ENCODE measurements at places on chromosomes 13 and 19.

GRCh38 chr19:18785179-18786124 lies 5.7 kb downstream of the COMP start:
- peak; percentile 42 for DNase-seq

GRCh38 chr13:106772006-106772601 lies 204.2 kb upstream of the ARGLU1 start:
- no peak for DNase-seq

- no peak for DNase-seq
Observed at GRCh38 chr19:34236035-34236987, 18.0 kb upstream of the GARRE1 start.

- DNase-seq: no peak
Observed at GRCh38 chr19:41530184-41530534, 45.8 kb upstream of the CEACAM21 start.

DNA sequence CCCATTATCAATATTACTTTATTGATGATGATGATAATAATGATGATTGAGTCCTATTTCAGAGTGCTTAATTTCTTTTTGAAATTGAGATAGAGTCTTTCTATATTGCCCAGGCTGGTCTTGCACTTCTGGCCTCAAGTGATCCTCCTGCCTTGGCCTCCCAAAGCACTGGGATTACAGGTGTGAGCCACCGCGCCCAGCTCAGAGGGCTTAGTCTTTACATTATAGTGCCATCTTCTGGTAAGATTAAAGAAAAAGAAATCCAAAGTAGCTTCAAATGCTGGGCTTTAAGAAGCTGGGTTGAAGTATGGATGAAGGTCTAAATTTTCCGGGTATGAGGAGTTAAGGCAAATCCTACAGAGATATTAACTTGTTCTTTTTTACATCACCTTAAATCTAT lies 3.4 kb upstream of the ZNF333 start:
- peak; percentile 13 for DNase-seq

GRCh38 chr19:45763691-45764294 lies 5.3 kb downstream of the SIX5 start:
- no peak for DNase-seq

GRCh38 chr13:95300625-95301182 lies 547 bp downstream of the ABCC4 start:
- peak; percentile 56 for DNase-seq

- DNase-seq: peak; percentile 47
Observed at GRCh38 chr13:74061926-74062595, 72.1 kb downstream of the KLF12 start.

GRCh38 chr13:39779337-39780265 lies 124.1 kb downstream of the COG6 start:
- peak; percentile 40 for DNase-seq

- no peak for DNase-seq
Observed at GRCh38 chr13:43688227-43688907, 98.4 kb downstream of the ENOX1 start.

GRCh38 chr13:24995225-24995804 lies 100.6 kb upstream of the PABPC3 start:
- DNase-seq: peak; percentile 86

GRCh38 chr19:5003781-5004180 lies 34.9 kb downstream of the KDM4B start:
- DNase-seq: no peak

DNA sequence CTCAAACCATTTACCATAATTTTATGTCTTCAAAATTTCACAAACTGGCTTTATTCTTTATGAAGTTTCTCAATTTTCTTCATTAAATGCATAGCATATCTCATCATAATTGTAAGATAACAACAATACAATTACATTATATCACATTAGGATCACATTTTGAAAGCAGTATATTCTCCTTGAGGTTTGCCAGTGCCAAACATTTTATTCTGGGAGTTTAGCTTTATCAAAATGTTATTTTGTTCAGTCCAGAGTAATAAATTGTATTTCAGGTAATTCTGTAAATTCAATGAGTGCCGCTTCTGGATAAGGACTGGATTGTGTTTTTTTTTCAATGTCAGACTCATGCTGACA lies 234.6 kb upstream of the MIR17HG start:
- no peak for DNase-seq

- no peak for DNase-seq
Observed at GRCh38 chr13:57346786-57347185, 179.8 kb downstream of the PRR20E start.

- DNase-seq: no peak
Observed at GRCh38 chr13:30429235-30429634, 6.9 kb downstream of the UBE2L5 start.

- no peak for DNase-seq
Observed at GRCh38 chr19:48780631-48781391, 25.5 kb downstream of the FGF21 start.

- peak; percentile 6 for DNase-seq
Observed at GRCh38 chr13:79684371-79684770, 203.4 kb downstream of the NDFIP2 start.

DNA sequence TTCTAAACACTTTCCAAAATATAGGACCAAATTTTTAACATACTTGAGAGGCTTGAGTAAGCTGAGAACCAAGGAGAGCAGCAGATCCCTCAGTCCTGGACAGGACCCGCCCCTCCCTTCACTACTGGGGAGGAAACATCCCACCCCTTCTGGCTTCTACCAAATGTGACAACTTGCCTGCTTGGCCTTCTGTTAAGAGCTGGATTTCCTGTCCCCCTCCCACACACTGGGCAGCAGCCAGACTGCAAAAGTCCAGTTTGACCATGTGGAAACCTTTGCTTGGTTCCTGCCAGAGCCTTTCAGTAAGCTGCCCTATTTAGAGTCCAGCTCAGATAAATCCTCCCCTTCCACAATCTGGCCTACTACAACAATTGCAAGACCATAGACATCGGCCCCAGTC lies 84.3 kb downstream of the FGF14 start:
- peak; percentile 5 for DNase-seq

DNA sequence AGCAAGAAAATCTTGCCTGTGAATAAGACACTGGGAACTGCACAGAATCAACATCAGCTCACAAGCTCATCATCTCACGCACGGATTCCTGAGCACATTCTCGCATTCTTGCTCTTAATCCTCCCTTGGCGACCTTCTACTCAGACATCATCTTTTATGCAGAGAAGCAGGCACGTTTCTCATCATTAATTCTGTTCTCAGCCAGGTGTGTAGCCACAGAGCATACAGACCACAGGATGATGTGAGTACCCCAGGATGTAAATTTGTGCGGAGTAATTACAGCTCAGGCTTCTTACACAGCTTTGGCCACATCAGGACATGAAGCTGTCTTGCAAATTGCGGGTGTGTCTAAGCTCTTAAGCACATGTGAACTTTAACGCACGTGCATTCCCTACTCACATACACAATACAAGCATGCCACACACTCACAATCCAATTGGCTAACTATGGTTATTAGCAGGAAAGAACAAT lies 36.5 kb upstream of the SACS start:
- DNase-seq: peak; percentile 38

DNA sequence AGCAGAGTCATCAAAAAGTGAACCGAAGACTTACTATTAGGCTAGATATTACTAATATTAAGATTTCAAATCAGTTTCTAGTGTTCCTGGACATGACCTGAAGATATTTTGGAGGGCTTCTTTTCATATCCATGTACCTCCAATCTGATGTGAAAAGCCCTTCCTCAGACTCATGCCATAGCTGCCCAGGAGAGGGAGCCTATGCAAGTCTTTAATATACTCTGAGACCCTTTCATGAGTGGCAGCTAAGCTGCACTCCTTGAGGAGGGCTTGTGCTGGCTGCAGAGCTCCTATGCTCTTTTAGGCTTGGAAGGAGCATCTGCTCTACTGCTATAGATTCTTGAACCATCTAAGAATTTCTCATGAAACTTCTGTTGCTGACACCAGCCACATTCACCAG lies 715.3 kb downstream of the OLFM4 start:
- no peak for DNase-seq

DNA sequence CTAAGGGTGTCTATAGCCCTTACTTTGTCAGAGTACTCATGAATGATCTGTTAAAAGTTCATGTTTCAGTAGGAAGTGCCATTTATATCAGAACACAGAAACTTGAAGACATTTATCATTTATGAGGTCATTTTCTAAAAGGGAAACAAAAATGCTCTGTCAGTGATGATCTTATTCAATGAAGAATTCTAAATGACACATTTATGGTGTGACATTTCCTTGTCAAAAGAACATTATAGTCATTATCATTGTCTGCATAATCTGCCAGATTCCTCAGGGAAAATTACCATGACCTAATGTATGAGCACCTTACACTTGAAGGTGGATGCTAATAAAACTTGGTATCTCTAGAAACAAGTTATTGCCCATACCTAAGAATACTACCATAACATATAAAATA lies 853.8 kb upstream of the SLITRK6 start:
- DNase-seq: no peak

DNA sequence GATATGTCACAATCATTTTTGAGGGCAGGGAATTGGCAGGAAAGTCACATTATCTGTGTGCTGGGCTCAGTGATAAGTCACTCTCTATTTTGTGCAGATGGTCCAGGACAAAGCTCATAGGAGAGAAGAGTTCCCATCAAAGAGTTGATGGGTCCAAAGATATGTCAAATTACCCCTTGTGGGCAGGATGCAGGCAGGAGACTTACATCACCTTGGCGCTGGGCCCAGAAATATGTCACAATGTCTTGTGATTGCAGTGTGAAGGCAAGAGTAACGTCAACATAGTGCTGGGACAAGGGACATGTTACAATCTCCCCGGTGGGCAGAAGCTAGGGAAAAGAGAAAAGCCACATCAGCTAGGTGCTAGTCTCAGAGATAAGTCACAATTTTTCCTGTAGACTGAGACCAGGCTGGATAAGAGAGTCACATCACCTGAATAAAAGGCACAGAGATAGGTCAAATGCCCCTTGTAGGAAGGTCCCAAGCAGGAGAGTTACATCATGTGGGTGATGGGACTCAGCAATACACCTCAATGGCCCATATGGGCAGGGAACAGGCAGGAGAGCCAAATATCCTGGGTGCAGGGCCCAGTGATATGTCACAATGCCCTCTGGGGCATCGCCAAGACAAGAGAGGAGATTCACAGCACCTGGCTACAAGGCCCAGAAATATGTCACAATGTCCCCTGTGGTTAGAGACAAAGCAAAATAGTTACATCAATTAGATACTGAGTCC lies 47.9 kb downstream of the ZNF99 start:
- DNase-seq: no peak

DNA sequence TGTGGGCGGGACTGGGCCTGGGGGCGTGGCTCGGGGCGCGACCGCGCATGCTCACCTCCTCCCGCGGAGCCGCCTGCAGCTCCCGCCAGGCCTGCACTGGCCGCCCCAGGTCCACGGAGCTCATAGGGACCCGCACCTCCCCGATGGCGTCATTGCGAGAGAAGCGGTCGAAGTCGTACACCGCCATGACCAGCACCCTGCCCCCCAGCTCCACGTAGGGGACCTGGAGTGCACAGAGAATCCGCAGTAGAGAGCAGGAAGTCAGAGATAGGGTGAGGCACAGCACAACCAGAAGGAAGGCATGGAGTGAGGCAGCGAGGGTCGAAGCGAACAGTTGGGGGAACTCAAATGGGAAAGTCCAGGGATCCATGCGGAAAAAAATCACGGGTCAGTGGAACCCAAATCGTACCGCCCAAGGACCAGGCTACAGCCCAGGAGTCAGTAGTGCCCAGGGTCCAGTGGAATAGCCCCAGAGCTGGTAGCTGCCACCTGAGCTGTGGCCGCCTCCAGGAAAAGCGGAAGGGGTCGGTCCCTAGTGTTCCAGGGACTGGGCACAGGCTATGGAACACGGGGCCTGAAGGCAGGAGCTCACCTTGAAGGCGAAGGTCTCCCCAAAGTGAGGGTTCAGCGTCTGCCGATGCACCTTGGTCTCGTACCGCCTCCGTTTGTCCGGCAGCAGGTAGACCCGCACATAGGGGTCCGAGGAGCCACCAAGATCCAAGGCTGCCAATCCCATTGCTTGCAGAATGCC lies 4.8 kb downstream of the SYT5 start:
- DNase-seq: no peak

- DNase-seq: no peak
Observed at GRCh38 chr19:19820774-19821320, 703 bp downstream of the ZNF506 start.

GRCh38 chr13:101262306-101262705 lies 154.0 kb downstream of the NALCN start:
- no peak for DNase-seq

- no peak for DNase-seq
Observed at GRCh38 chr19:23285948-23286347, 35.8 kb upstream of the ZNF724 start.

DNA sequence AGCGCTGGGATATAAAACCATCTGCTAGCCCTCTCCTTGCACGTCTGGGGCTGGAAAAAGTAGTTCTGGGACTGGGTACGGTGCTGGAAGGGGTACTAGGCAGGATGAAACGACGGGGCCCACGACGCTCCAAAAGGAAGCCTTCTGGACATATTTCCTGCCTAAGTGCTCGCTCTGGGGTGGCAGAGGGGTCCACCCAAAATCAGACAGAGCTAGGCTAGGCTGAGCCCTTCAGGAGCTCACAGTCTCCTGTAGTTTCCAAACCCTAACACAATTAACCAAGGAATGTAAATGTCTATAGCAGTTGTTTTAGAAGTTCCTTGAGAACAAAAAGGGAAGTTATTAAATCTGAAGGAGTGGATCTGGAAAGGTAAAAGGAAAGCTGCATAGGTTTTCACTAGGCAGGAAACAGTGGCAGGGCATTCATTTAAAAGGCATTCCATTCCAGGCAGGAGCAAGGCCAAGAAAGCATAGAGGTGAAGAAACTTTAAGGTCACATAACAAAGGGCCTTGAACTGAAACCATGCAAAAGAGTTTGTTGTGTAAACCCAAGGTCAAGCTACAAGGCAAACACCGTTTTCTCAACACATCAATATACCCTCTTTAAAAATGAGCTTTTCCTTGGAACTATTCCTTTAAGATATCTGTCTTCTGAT lies 634 bp upstream of the DIAPH3 start:
- no peak for DNase-seq

DNA sequence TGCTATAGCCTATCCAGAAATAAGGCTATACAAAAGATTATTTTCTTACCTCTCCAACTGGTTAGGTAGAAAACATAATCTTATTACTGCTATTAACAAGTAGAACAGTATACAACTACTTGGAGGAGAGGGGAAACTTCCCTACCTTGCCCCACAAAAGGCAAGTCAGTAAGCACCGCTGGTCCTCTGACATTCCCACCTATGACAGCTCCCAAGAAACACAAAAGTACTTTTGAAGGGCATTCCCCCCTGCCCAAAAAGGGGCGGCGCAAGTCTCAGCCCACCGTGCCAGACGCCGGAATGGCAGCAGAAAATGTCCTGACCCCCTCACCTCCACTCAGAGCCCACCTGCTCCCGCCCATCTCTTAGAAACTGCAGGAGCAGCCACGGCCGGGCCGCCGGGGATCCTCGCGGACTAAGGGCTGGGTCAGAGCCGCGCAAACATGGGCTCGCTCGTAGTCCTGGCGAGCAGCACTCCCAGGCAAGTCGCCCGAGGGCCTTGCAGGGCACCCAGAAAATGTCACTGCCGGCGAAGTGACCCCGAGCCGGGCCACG lies 437 bp downstream of the SUCLA2 start:
- peak; percentile 9 for DNase-seq

- DNase-seq: no peak
Observed at GRCh38 chr13:113596321-113597200, 12.0 kb downstream of the TFDP1 start.
